ENCODE measurements at places on chromosomes 12 and 14.

GRCh38 chr12:25800101-25800500 lies 158.4 kb upstream of the RASSF8 start:
- DNase-seq = no peak

DNA sequence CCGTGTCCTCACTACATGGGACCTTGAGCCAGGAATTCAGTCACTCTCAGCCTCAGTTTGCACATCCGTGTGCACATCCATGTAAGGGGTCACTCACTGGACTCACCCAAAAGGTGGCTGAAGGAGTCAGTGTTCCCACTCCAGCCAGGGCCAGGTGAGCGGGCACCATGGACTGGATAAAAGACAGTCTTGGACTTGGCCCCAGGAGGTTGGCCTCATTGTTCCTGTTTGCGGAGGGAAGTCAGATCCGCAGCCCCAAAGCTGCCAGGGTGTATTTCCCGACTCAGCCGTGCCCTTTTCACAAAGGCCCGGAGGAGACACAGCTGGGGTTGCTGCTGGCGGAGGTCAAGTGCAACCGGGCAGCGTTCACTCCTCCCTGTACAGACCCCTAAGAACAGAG lies 170.7 kb upstream of the MYL2 start:
- no peak for DNase-seq

GRCh38 chr12:111827907-111828306 lies 14.1 kb upstream of the MAPKAPK5 start:
- DNase-seq = no peak

DNA sequence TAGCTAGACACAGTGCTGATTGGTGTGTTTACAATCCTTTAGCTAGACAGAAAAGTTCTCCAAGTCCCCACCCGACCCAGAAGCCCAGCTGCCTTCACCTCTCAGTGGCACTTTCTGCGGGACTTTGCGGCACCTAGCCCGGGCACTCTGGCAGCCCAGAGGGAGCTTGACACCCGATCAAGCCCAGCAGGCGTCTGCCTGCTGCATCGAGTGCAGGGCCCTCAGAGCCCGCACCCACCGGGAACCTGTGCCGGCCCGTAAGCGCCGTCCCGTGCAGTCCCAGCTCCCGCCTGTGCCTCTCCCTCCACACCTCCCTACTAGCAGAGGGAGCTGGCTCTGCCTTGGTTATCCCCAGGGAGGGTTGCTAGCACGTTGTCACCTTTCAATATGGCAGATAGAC lies 631.0 kb upstream of the STXBP6 start:
- DNase-seq = no peak

DNA sequence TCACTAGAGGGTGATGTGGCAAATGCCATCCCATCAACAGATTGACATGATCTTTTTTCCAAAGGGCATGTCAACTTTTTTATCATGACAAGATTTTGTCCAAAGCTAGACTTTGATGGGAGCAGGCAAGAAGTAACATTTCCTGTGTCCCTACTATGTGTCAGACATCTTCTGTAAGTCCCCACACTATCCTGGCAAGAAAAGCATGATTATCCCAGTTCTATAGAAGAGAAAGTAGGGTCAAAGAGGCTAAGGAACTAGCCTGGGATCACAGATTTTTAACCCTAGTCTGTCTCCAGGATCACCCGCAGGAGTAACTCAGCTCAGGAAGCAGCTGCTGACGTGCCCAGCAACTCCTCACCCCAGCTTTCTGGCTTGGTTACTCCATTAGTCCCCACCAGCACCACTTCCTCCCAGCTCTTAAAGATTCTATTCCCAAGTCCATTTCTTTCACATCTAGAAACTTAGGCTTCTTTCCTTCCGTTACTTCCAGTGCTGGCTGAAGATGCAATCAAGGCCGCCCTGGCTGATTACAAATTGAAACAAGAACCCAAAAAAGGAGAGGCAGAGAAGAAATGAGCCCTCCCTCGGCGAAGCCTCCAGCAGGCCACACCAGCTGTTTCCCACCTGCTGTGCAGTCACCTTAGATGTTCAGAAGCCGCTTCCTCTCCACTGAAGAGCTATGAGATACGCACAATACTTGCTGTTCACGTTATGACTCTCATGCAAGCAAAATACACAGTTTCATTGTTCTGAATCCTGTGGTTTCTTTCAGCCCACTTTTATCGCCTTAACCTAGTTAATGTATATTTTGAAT lies 6.2 kb downstream of the ISCU start:
- peak; percentile 93 for DNase-seq

- DNase-seq = peak; percentile 51
These were observed 21.0 kb upstream of the MAP1LC3B2 start for GRCh38 chr12:116538076-116538591.

DNA sequence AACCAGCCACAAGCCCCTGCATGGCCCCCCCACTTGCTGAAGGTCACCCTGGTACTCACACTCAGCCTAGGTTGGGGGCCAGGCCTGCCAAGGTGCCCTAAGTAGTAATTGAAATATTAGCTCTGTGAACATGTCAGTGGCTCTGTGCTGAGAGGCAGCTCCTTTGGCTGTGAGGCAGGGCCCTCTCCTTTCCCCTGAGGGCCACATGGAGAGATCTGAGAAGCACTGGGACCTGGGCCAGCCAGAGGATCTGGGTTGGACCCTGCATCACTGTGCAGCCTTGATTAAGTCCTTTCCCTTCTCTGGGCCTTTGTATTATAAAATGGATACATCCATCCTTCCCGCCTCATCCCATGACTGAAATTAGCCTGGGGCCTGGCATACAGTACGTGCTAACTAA lies 58.0 kb upstream of the FAM222A start:
- DNase-seq = no peak

GRCh38 chr12:117820216-117820907 lies 148.4 kb downstream of the KSR2 start:
- DNase-seq = no peak

GRCh38 chr12:538731-539539 lies 79.2 kb downstream of the B4GALNT3 start:
- DNase-seq = peak; percentile 14

DNA sequence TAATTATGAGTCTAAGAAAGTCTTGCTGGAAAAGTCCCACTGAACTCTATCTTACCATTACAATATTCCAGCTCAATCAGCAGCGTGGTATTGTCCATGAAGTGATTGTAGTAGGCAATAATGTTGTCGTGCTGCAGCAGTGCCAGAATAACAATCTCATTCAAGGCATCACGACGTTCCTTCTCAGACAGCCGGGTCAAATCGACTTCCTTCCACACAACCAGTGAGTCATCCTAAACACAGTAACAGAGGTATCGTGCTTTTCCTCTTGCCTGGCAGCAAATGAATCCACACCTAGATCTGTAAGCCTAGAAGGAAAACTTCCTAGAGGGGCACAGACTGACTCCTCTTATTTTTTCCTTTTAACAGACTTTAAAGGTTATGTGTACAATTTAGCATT lies 2.9 kb downstream of the NEK9 start:
- peak; percentile 63 for DNase-seq

- DNase-seq = no peak
These were observed 2.6 kb upstream of the PHC1 start for GRCh38 chr12:8911606-8912268.

DNA sequence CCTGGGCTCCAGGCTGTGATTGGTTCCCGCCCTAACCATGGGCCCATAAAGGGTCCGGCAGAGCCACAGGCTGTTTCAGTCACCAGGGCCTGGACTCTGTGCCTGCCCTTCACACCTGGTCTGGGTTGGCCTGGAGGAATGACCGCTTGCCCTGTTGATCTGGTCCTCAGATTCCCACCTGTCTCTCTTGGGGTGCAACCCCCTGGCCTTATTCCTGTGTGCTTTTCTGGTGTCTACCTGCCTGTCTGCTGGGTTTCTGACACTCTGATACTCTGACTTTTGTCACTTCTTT lies 2.9 kb upstream of the KRT83 start:
- DNase-seq = no peak

GRCh38 chr14:48546996-48547395 lies 871.6 kb upstream of the MDGA2 start:
- DNase-seq = no peak

- no peak for DNase-seq
These were observed 178.7 kb upstream of the SOX5 start for GRCh38 chr12:24127919-24128721.

GRCh38 chr12:80707126-80707829 lies at the start of gene MYF6:
Gene MYF6, plus strand, starts transcription at chr12:80707634. Its CDS starts 86 bp downstream, at chr12:80707720.
- DNase-seq = no peak

- DNase-seq = no peak
These were observed 46.0 kb downstream of the SMIM41 start for GRCh38 chr12:52125476-52125900.

DNA sequence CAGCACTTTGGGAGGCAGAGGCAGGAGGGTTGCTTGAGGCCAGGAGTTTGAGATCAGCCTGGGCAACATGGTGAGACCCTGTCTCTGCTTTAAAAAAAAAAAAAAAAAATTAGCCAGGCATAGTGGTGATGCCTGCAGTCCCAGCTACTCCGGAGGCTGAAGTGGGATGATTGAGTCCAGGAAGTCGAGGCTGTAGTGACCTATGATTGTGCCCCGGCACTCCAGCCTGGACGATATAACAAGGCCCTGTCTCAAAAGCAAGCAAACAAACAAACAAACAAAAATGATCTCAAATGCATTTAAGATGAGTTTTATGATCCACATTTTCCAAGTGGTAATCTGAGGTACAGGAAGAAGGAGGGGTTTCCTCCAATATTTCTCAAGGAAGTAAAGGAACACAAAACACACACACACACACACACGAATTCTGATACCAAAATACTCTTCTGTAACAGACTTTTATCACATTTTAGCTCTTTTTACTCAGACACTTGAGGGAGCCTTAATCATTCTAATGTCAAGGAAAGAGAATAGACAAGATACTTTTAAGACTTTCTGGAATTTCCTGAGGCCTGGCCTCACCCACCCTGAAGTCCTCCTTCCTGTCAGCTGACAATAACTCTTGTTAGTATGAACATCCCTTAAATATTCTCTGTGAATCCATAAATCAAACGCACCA lies 44.4 kb upstream of the CERS5 start:
- no peak for DNase-seq

DNA sequence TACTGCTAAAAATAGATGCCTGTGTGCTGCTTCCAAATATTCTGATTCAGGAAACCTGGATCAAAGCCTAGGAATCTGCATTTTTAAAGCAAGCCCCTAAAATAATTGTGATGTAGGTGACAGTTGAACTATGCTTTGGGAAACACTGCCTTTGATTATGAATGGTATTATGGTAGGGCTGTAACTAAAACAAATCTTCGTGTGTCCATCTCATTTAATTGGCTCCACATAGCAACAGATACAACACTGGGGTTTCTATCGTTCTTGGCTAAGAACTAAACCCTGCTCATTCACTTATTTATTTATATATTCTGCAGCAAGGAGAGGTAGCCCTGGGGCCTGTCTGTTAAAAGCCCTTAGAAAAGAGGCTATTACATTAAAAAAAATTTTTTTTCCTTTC lies 23.0 kb upstream of the ITGA5 start:
- DNase-seq = no peak

GRCh38 chr12:103830730-103831320 lies 10.2 kb downstream of the NT5DC3 start:
- DNase-seq = no peak

GRCh38 chr12:83656004-83656403 lies 969.3 kb downstream of the TMTC2 start:
- DNase-seq = no peak

- DNase-seq = no peak
These were observed 12.3 kb upstream of the C12orf71 start for GRCh38 chr12:27094726-27095125.

GRCh38 chr12:55142669-55143565 lies 16.7 kb downstream of the OR9K2 start:
- DNase-seq = peak; percentile 50

- no peak for DNase-seq
These were observed 103.0 kb downstream of the CRADD start for GRCh38 chr12:93780101-93780641.

- no peak for DNase-seq
These were observed 4.2 kb downstream of the CALM1 start for GRCh38 chr14:90400904-90401561.

- DNase-seq = no peak
These were observed 22.7 kb upstream of the ARID4A start for GRCh38 chr14:58275527-58276190.

DNA sequence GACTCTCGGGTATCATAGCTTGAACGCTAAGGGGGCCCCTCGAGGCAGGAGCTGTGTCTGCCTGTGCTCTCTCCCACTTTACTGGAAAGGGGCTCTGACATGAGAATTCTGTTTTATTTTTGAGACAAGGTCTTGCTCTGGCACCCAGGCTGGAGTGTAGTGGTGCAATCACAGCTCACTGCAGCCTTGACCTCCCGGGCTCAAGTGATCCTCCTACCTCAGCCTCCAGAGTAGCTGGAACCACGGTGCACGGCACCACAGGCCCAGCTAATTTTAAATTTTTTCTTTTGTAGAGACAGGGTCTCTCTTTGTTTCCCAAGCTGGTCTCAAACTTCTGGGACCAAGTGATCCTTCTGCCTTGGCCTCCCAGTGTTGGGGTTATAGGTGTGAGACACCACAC lies 77.7 kb downstream of the PAPOLA start:
- no peak for DNase-seq

DNA sequence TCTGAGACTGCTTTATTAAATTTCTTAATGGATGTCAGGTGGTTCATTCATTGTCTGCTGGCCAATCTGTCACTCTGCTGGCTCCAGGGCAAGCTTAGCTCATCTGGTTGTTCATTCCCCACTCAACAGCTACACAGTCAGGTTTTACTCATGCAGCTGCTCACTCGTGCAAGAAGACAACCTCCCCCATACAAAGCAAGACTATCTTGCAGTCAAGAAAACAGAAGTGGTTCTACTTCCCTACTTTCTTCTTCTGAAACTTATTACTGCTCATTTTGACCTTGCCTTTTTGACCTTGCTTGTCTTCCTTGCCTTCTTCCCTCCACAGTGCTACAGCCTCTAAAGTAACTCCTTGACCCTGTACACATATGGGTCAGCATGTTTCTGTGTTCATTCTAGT lies 277.9 kb downstream of the SSPN start:
- DNase-seq = peak; percentile 38

- no peak for DNase-seq
These were observed 68.8 kb upstream of the AMN start for GRCh38 chr14:102853648-102854047.

DNA sequence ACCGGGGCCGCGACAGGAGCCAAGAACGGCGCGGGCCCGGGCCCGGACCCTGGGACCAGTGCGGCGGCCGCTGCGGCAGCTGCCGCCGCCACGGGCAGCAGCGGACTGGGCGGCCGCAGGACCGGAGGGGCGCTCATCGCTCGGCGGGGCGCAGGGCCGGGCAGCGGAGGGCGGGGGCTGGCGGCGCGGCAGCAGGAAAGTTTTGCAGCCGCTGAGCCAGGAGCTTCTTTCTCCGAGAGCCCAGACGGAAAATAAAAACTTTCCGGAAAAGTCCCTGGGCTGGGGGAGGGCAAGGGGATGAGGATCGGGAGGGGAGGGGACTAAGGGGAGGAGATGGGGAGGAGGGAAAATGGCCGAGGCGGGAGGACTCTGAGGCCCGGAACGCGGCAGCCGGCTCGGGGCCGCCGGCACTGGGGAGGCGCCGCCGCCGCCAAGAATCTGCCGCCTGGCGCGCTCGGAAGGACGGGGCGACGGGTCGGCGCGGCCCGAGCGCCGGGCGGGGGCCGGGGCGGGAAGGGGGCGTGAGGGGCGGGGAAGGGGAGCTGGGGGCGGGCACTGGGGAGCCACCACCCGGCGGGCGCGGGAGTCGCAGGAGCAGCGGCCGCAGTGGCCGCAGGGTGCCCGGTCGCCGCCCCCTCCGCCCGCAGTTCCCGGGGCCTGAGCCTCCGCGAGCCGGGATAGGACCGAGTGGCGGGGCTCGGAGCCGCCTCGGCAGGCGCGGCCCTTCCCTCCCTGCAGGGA lies at the start of gene PRKD1:
Gene PRKD1 (minus strand): TSS at position 472 of the 741 bp plus-strand sequence.
- DNase-seq = peak; percentile 1

GRCh38 chr12:4829161-4829792 lies 80.4 kb upstream of the KCNA1 start:
- peak; percentile 72 for DNase-seq
